ENCODE measurements at places on chromosomes 5 and 9. TPM values are rescaled to one million over a fixed set of nuclear protein-coding genes. Genes with fewer than 3 reads are reported as not detected.

- DNase-seq: no peak
These were observed 6.3 kb downstream of the AP3B1 start for GRCh38 chr5:78288246-78288645.

- DNase-seq: no peak
These were observed 22.9 kb upstream of the ASS1 start for GRCh38 chr9:130421802-130422276.

DNA sequence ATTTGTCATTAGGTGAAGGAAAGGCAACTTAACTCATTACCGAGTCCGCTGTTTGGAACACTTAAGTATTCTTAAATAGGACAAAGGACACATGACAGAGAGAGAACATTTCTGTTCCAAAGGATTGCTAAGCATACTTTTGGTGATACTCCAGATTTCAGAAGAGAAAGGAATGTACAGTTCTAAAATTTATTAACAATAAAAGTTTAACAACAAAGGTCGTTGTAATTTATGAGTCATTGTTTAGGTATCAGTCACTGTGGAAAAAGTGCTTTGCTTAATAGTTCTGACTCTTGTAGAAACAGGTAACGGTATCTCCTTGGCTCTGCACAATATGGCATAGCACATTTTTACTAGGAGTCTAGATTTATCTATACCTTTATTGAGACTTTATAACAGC lies 36.3 kb upstream of the PAM start:
- no peak for DNase-seq

- DNase-seq: peak; percentile 25
These were observed 68.4 kb downstream of the PAM start for GRCh38 chr5:102823441-102823874.

GRCh38 chr5:77855369-77855768 lies 79.2 kb upstream of the TBCA start:
- no peak for DNase-seq

DNA sequence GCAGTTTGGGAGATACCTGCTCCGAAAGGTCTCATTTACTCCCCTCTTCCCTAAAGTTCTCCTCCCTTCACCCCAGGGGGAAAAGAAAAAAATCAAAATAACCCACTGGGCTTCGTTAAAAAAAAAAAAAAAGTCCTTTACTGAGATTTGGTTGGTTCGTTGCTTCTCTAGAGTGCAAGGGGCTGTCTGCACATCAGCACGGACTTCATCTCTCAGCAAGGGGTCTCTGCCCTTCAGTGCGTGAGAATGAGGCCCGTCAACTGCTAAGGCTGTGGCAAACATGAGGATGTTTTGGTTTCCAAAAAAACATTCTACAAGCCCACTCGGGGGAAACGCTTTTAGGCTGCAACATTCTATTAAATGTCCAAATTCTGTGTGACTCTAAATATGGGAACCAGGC lies 10.0 kb downstream of the BARHL1 start:
- DNase-seq: no peak

DNA sequence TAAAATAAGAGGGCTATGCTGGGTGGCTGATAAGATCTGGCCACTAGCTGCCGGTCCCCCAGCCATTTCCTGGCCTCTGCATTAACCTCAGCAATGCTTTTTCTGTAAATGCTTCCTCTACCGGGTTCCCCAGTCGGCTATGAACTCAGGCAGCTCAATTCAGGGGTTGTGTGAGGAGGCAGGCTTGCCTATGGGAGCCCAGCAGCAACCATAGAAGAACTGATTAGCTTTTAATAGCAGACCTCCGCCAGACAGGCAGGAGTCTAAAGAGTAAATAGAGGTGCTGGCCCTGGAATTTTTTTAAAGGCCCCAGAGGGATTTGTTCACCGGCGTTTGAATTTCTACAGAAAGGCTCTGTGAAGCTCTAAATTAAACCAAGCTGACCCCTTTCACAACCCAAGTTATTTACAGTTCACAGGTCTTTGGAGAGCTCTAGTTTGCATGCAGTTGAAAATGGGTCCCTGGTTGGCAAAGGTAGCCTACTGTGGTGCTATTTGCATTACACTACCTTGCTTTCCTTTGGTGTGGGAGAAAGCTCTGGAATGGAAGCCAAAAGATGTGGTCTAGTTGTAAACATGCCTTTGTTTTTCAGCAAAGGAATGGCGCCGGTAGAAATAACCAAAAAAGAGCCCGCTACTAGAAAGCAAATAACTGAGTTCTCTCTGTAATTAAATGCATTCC lies 289.7 kb upstream of the SEMA6A start:
- DNase-seq: no peak

DNA sequence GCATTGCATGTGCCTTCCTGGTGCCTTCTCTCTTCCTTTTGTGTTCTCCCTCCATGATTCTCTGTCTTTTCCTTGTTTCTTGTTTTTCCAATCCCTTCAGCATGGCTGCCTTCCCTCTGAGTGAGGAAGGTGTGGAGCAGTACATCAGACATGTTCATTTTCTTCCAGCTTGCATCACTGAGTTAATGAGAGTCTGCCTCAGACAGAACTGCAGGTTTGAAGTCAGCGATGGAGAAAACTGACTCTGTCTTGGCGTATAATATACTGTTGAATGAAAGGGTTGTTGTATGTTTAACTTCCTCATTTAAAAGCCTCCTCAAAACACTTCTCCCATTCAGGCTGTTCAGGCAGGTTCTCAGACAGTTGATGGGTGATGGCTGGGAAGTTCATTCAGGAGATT lies 129.3 kb downstream of the KDM4C start:
- no peak for DNase-seq

DNA sequence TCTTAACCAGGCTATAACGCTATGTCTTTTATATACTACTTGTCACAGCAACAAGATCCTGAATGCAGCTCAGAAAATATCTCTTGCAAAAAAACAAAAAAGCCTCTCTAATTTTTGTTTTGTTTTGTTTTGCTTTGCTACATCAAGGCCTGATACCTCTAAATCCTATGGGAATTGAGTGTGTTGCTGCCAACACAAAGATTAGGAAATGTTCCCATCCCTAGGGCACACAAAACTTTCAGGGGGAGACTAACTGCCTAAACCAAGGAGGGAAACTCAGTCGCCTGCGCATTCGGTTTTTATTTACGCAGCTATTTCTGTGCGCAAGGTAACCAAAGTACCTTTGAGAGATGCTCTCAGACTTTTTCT lies 1.7 kb downstream of the SSBP2 start:
- DNase-seq: peak; percentile 31

GRCh38 chr9:4421847-4422246 lies 68.4 kb upstream of the SLC1A1 start:
- no peak for DNase-seq

GRCh38 chr9:76365028-76365427 lies 29.2 kb downstream of the RFK start:
- peak; percentile 68 for DNase-seq

DNA sequence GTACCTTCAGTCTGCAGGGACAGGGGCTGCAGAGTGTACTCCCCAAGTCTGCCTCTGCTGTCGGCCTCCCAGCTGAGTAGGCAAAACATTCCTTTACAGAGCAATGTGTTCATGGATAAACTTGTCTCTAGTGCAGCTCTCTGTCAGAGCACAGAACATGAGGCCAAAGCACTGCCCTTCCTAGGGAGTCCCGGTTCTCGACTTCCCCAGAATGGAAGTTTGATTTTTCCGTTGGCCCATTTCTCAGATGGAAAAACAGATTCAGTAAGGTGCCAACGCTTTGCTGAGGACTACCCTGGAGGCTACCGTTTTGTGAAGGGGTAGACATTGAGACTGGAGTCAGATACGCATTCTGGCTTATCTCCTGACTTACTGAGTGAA lies 422 bp upstream of the TRIM32 start:
- DNase-seq: no peak

PCSK1 gene
- total RNA-seq: 0.96 TPM

CLTB gene
- 108 TPM for total RNA-seq

AP3B1 gene
- 60.9 TPM for total RNA-seq

TAS2R1 gene
- 0.72 TPM for total RNA-seq

ACSL6 gene
- total RNA-seq: 11.6 TPM

PRDM9 gene
- not detected for total RNA-seq

NEURL1B gene
- total RNA-seq: 14.0 TPM

F2R gene
- 13.5 TPM for total RNA-seq

ZNF618 gene
- total RNA-seq: 12.3 TPM

DMRT3 gene
- total RNA-seq: 1.2 TPM

LCN9 gene
- not detected for total RNA-seq

SEC61B gene
- total RNA-seq: 37.1 TPM

Data from umbilical cord (tissue), 2 donors.